ENCODE measurements at places on chromosomes 13 and 19.

- DNase-seq: no peak
Measured at GRCh38 chr19:8526345-8527091, 12.6 kb upstream of the ZNF414 start.

- DNase-seq: no peak
Measured at GRCh38 chr19:13888281-13888680, 11.3 kb downstream of the NANOS3 start.

DNA sequence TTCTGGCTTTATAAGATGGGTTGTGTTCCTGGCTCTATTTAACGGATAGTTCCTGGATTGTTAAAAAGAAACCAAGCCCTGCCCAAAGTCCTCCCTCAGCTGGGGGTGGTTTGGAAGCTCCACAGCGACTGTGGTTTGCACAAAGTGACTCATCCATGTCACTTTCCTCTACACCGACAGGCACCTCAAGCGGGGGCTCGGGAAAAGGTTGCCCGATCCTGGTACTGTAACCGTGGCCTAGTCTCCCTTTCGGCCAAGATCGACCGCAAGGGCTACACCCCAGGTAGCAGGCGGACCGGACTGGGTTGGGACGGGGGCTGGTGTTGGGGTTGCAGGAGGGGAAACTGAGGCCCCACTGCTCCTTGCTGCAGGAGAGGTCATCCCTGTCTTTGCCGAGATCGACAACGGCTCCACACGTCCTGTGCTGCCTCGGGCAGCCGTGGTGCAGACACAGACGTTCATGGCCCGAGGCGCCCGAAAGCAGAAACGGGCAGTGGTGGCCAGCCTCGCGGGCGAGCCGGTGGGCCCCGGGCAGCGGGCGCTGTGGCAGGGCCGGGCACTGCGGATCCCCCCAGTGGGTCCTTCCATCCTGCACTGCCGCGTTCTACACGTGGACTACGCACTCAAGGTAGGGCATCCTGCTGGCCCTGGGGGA lies 1.6 kb downstream of the ARRDC2 start:
- DNase-seq: no peak

- DNase-seq: peak; percentile 83
Measured at GRCh38 chr19:49676136-49676783, 811 bp upstream of the PRMT1 start.

DNA sequence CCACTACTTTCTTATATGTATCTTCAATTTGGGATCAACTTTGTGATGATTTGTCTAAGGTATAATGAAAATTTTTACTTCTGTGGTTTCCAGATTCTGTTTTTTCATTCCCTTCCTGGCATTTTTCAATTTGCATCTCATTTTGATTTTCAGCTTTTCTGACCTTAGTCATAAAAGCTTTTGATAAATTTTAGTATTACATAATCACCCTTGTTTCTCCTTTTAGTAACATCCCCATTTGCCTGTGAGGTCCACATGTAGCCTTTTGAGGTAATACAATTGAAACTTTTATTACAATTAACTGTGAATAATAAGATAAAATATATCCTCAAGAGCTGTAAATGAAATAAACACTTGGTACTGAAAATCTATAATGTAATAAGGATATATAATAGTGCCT lies 31.2 kb downstream of the LACC1 start:
- DNase-seq: no peak

GRCh38 chr13:50080203-50080910 lies 65.1 kb downstream of the KCNRG start:
- no peak for DNase-seq

Measured in cerebellar nuclear complex (tissue), 1 donor.